Fibroblast of skin of right quadriceps (primary cell): ENCODE measurements at places on chromosomes 6 and 20.
A peak's percentile ranks its signal among the peaks of the same experiment; 100 is the strongest.

DNA sequence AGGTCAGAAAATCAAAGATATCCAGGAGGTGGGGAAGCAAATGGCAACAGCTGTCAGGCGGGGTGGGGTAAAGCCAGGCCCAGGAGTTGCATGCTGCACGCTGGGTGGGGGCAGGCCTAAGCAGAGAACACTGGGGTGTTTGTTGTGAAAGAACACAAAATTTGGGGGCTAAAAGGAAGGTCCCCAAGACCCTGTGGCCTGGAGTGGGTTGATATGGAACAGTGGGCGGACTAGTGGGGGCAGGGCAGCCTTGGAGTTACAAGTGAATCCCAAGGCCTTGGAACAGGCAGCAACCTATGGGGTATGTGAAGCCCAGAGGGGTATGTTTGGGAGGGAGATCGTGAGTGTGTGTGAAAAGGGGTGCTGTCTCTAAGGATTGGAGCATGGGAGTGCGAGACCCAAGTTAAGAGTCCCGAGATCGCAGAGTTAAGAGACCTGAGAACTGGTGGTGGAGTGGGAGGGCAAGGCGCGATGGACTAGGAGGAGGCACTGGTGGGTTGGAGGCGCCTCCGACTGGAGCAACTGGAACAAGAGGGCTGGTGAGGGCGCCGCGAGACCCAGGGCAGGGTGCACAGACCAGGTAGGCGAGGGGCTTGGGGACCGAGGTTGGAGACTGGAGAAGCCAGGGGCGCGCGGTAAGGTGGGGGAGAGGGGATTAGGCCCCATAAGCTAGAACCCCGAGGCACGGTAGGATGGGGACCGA is 658 bp downstream of the CUL7 start:
- peak; percentile 34 for DNase-seq

GRCh38 chr6:166955121-166955864 is 1.1 kb downstream of the RNASET2 start:
- peak; percentile 13 for DNase-seq

- DNase-seq, result peak; percentile 41
Measured at GRCh38 chr20:13852306-13852705, 67.5 kb downstream of the NDUFAF5 start.

- DNase-seq, result no peak
Measured at GRCh38 chr6:156630613-156631302, 146.4 kb upstream of the ARID1B start.

GRCh38 chr20:41009946-41010345 is 18.7 kb upstream of the TOP1 start:
- DNase-seq, result peak; percentile 45

GRCh38 chr20:38106461-38106860 is 58.6 kb downstream of the TGM2 start:
- DNase-seq, result no peak

DNA sequence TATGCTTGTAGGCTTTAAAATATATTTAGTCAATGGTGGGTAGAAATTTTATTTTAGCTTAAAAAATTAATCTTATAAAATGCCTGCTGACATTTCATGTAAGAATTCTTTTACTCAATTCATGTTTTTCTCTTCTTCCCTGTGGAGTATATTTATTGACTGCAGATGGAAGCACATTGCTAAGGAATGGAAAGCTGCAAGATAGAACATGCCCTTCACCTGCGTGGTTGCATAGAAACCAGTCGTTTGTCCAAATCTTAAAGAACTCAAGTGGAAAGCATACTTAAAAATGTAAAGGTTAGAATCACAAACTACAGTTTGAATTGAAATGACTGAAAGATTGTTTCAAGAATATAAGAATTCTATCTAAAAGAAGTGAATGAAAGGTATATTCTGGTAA is 30.7 kb downstream of the C6orf163 start:
- DNase-seq, result no peak

- DNase-seq, result no peak
Measured at GRCh38 chr6:18414116-18414515, 27.0 kb downstream of the RNF144B start.

DNA sequence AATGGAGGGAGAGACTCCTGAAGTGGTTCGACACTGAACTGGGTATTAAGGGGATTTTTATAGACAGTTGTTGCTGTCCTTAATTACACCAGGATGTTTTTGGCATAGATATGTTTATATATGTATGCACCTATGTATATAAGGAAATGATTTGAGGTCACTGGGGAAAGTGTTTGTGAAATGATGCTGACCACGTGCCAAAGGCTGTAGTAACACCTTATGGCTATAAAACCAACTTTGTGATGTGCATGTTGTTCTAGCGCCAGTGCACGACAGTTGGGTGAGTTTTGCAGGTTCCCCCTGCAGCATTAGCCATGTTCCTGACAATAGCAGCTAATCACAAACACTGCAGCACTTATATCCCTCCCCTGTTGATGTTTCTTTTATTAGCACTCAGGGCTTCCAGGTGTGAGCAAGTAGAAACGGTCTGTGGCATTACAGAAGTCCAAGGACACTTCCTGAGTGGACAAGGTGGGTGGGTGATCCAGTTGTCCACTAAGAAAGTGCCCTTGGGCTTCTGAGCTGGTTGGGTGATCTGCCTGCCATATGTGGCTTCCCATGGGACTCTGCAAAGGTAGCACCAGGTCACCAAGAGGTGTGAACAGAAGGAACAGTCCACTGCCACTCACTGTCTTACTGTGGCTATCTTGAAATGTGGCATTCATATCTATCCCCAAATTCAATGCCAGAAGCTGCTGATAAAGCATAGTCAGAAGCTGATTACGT is 63.0 kb upstream of the RBM24 start:
- DNase-seq, result no peak

GRCh38 chr6:135814043-135814442 is 37.5 kb upstream of the PDE7B start:
- no peak for DNase-seq

- no peak for DNase-seq
Measured at GRCh38 chr6:64243618-64244017, 608.0 kb downstream of the PHF3 start.

DNA sequence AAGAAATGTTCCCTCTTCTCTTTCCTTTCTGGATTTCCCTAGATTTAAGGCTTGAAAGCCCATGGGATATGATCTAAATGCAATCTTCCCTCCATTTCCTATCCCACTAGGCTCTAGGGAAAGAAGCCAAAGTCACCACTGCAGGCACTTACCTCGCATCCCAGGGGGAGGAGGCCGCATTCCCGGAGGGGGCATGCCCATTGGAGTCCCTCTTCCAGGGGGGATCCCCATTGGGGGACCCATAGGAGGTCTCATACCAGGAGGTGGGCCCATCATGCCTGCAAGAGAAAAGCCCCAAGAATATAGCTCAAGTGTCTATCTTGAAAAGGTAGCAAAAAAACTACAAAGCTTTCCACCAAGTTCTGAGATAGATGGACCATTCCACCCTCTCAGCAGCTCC is 8.1 kb downstream of the SNRPB start:
- DNase-seq, result no peak

DNA sequence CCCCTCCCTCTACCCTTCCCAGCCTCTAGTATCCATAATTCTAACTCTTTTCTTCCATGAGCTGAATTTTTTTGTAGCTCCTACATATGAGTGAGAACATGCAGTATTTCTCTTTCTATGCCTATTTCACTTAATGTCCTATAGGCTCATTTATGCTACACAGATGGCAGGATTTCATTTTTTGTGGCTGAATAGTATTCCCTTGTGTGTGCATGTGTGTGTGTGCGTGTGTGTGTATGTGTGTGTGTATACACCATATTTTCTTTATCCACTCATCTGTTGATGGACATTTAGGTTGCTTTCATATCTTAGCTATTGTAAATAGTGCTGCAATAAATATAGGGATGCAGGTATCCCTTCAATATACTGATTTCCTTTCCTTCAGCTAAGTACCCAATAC is 101.0 kb downstream of the ADAT2 start:
- DNase-seq, result no peak

DNA sequence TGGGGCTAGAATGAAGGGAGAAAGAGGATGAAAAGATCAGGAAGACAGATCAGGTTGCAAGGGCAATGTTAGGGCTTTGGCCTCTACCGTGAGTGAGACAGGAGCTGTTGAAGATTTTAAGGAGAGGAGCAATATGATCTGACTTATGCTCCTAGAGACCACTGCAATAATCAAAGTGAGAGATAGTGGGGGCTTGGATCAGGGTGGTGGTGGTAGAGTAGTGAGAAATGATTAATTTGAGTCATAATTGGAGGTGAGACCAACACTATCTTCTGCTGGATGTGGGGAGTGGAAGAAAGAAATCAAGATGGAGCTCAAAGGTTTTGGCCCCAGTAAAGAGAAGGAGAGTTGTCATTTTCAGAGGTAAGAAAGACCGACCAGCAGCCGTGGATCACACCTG is 140.7 kb upstream of the TMEM170B start:
- DNase-seq, result no peak

- DNase-seq, result no peak
Measured at GRCh38 chr6:3159805-3160781, 2.7 kb upstream of the TUBB2A start.

DNA sequence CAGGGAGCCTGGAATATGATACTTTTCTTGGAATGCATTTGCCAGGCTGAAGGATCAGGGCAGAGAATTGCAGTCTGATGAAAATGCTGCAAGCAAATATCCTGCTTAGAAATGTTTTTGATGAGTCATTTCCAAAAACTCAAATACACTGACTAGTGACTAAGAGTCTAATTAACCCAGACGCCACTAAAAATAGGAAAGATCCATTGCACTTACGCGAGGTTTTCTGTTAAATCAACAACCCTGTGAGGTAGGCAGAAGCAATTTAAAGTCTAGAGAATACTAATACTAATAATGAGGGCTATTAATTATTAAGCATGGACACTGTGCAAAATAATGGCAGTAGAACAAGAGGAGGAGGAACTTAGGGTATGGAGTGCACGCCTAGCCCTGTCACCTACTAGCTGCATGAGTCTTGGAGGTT is 130.1 kb upstream of the DOK5 start:
- peak; percentile 94 for DNase-seq

- DNase-seq, result peak; percentile 86
Measured at GRCh38 chr20:47927385-47927851, 142.1 kb upstream of the SULF2 start.

DNA sequence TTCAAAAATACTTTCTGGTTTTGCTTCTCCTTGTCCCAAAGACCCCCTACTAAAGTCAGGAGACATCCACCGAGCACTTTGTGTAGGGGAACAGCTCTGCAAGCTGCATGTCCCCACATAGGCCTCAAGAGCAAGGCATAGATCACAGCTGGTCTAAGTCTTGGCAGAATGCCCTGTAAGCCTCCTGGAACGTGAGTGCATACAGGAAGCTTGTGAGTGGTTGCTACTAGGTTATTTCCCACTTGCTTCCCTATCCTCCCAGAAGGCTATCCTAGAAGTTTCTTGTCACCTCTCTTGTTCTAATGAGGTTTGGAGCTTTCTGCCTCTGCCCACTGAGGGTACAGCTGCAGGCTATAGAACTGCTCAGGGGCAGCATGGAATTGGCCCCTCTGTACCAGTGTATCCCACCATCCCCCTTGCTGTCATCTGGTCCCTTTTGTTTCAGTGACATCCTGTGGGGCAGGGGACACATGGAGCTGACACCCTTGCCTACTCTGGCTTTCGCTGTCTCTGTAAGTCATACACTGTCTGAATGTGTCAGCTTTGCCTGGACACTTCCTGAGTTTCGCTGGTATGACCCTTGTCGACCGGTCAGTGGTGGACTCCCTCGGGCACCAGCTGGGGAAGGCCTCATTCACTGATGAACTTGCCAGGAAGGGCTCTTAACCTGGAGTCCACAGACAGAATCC is 35.6 kb upstream of the KCNK16 start:
- peak; percentile 62 for DNase-seq

DNA sequence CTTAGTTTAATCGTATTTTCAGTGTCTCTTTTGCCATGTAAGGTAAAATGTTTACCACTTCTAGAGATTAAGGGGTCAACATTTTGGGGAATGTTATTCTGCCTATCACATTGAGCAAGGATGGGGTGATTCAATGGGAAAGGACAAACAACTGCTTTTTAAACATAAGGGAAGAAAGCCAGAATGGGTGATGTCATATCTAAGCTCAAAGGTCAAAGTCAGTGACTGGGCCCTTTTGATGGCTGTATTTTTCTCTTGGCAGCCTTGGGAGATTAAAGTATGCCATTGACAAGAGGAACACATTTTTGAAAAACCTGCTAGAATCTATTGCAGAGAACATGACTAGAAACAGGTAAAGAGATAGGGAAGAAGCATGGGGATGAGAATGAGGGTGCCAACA is 477.3 kb upstream of the IRAK1BP1 start:
- DNase-seq, result no peak

GRCh38 chr20:24812373-24812772 is 136.7 kb upstream of the CST7 start:
- DNase-seq, result no peak

- DNase-seq, result no peak
Measured at GRCh38 chr6:8043221-8043620, 21.0 kb downstream of the BLOC1S5 start.

DNA sequence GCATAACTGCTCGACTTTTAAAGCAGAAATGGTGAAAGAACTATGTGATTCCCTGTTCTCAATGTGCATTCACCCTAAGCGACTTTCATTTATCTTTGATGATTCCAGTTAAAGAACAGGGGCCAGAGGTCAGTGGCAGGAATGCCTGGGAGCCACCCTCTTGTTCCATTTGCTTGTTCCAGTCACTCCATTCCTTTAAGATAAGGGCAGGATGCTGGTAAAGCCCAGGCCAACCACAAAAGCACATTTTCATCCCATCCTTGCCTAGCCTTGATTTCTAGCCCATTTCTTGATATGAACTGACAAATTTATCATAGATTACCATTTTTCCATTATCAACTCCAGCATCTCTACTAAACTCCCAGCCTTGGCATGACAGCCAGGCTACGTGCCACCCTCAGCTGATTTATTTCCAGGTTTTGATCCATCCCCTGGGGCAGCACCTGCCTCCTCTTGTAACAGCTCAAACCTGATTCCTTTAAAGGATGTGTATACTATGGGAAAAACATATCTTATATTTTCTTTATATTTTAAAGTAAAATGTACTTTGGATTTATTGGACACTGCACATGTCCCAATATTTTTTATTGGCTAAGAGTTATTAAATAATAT is 19.2 kb downstream of the HMGN3 start:
- no peak for DNase-seq

GRCh38 chr6:168226061-168226752 is 93.4 kb downstream of the DACT2 start:
- no peak for DNase-seq

DNA sequence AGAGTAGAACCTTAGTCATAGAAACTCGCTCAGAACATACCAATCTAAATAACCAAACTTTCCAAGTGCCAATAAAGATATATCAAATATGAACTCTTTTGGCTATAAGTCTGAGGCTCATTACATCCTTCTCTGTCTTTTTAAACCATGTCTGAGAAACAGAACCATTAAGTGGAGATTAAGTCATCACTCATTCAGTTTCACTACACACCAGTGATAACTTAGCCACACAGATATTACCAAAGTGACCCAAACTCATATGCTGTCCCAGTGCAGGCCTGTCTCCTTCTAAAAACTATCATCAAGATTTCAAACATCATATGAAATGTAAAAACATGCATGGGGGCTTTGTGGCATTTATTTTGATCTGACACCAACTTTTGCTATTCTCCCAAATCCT is 12.0 kb downstream of the GCLC start:
- DNase-seq, result no peak
